ENCODE measurements at places on chromosomes 4 and X.

- peak; percentile 14 for DNase-seq
These were observed 112.6 kb upstream of the TBL1X start for GRCh38 chrX:9352243-9352642.

GRCh38 chr4:98754736-98755135, 96.3 kb upstream of the TSPAN5 start:
- DNase-seq, result no peak

- no peak for DNase-seq
These were observed 6.1 kb downstream of the IL9R start for GRCh38 chrX:156003486-156004185.

DNA sequence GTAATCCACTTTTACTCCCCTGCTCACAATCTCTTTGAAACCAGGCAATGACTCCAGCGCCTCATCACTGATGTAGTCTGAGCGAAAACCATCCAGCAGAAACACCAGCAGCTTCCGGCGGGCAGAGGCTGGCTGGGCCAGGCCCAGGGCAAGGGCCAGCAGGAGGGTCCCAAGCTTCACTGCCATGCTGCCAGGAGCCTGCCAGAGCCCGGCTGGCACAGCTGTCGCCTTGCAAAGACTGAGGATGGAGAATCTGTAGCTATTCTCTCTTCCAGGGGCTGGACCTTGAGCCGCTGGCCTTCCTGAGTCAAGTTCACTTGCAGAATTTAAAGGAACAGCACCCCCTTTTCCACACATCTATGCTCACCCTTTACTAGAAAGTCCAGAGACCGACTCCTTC, at the start of gene ENPP6:
Gene ENPP6, minus strand, starts transcription at position 240 of the 400 bp plus-strand sequence. Its CDS starts 54 bp downstream, at position 186.
- DNase-seq, result no peak

DNA sequence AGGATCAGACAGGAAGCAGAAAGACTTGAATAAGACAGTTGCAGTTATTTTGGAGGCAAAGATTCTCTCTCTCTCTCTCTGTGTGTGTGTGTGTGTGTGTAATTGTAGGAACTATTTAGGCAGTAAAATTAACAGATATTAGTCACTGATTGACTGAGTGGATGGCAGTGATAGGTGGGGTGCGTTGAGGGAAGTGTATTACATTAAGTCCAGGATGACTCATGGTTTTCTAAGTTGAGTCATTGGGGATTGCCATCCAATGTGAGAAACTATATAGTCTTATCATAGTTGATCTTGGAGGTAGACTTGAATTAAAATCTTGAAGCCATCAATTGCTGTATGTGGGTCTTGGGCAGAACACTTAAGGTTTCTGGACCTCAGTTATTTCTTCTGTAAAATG, 75.4 kb downstream of the AR start:
- DNase-seq, result no peak

GRCh38 chr4:123386609-123387008, 10.0 kb upstream of the SPRY1 start:
- no peak for DNase-seq

DNA sequence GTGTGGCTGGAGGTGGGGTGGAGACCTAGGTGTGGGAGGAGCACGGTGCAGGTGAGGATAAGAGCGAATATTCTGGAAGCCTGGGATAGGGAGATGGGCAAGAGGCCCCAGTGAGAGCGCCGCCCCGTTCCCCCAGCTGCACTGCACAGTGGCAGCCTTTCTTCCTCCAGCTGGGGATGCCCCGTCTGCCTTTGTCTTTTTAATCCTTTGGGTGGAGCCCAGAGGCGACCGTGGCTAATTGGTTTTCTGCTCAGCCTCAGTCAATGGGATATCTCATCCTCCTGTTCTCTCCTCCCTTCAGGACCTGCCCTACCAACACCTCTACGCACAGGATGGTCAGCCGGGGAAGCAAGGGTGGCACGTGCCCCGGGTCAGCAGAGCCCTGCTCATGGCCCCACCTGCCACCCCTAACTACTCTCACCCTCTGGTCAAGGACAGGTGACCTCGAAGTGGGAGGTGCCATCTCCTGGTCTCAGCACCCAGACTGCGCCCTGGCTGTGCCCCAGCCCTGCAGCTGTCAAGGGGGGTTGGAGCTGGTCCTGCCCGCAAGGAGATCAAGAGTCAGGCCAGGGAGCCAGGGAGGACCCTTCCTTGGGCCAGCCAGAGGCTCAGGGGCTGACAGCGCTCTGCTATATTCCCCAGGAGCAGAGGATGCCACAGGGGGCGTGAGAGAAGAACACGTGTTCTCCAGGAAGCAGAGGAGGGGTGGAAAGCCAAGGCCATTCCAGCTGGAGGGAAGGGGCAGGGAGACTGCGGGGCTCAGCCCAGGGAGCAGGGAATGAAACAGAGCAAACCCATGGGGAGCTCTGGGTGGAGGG, 64.0 kb downstream of the ADRA2C start:
- no peak for DNase-seq

GRCh38 chrX:16603822-16604221, 46.1 kb upstream of the S100G start:
- DNase-seq, result no peak

DNA sequence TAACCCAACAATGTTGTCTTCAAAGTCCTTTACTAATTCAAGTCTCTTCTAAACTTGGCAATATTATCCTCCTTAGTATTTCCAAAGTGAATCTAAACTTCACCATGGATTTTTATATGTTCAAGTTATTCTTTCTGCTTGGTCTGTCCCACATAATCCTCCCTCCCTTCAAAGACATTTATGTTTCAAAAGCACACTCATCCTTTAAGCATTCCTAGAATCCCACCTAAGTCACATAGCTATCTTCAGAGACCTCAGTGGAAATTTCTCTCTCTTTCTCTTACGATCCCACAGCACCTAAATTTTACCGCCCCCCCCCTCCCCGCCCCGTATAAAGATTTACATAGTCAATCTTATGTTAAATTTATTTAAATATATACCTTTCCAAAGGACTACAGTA, 314.9 kb upstream of the GRIA3 start:
- DNase-seq, result no peak

DNA sequence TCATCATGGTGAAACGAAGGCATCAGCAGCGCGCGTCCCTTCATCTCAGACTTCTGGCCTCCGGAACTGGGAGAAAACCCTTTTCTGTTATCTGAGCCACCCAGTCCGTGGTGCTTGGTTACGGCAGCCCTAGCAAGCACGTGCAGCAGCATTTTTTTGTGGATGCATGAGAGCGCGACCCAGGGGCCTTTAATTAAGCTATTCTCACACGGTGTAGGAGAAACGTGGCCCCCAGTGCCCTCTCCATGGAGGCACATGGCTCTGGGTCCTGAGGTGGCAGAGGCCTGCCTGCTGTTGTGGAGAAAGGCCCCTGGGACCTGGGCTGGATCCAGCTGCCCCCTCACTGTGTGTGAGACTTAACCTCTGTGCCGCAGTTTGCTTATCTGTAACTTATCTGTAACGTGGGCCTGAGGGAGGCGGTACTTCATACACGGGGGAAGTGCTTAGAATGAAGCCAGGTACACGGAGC, 9.5 kb downstream of the CLCN4 start:
- DNase-seq, result no peak

DNA sequence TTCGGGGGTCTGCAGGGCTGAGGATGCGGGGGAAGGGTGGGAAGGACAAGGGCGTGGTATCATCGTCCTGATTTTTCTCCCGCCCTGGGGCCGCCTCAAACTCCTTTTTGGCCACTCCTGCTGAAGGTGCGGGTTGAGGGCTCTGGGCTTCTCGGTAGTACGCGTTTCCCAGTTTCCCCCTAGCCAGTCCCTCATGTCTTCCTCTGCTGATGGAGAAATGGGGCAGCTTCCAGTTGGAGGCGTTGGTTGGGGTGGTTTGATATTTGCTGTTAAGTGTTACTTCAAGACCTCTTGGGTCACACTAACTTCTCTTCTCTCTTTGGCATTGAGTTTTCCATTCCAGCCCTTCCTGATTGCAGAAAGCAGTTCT, 482 bp downstream of the GSTCD start:
- no peak for DNase-seq

DNA sequence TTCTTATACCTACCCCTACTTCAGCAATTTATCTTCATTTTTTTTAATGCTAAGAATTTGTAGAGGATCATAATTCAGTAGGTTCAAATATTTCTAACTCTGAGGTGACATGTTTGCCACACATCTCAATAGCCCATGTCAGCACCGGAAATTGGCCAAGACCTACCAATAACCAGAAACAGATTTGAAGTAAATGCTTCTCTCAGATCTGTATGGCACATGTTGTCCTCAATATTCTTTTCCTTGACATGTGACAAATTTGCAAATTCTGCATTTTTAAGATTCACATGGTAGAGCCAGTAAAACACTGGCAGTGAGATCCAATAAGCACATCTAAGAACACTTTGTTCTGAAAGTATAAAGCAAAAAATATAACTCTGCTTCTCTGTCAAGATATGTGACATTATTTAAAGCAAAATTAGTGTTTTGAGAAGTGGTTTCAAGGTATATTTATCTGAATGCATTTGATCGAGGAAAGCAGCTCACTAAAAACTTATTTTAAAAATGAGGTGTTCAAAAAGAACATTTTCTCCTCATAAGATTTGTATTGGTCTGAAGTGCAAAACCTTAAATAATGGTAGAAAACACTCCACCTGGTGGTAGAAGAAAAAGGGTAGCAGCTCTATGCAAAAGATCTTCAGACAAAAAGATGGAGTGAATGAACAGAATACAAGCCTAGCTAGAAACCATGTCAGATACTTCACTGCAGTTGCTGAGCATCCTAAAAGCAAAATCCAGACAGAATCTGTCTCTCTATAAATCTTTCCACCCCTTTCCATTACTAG, 513.8 kb upstream of the FAM241A start:
- DNase-seq, result no peak

DNA sequence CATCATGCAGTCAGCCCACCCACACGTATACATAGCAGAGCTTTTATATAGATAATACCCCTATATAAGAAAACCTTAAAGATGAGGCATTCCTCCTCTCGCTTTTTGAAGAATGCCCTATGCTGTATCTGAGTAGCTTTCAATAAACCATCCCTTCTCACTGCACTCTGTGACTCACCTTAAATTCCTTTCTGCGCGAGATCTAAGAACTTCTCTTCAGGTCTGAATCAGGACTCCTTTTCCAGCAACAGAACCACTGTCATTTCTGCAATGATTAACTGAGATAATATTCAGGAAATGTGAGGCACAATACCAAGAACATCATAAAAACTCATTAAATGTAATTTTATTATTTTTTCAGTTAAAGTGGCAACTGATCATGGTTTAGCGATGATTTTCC, 76.4 kb upstream of the DCLK2 start:
- no peak for DNase-seq

DNA sequence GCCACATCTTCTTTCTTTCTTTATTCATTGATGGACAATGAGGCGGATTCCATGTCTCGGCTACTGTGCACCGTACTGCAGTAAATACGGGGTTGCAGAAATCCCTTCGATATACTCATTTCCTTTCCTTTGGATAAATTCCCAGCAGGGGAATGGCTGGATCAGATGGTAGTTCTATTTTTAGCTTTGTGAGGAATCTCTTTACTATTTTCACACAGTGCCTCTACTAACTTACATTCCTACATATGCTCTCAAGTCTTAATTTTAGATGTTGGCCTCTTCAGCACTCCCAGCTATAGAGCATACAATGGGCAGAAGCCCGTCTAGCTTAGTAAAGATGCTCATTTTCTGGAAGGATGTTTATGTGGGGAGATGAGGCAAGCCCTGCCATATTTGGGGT, 317.4 kb downstream of the ASMT start:
- no peak for DNase-seq

DNA sequence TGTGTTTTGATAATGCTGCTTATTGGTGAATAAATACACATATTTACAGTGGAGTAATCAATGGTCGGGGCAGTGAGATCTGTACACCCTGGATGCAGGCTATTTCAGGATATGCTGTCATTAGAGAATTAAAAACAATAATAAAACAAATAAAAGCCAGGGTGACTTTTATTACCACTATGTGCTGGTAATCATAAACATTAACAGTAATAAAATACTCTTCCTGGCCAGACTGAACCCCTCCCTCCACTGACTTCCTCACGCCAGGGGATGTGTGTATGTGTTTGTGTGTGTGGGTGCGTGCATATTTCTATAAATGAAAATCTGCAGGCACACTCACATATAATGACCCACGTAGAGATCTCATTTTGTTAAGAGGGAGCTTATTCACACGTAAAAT, 98.0 kb upstream of the MAP9 start:
- DNase-seq, result no peak

DNA sequence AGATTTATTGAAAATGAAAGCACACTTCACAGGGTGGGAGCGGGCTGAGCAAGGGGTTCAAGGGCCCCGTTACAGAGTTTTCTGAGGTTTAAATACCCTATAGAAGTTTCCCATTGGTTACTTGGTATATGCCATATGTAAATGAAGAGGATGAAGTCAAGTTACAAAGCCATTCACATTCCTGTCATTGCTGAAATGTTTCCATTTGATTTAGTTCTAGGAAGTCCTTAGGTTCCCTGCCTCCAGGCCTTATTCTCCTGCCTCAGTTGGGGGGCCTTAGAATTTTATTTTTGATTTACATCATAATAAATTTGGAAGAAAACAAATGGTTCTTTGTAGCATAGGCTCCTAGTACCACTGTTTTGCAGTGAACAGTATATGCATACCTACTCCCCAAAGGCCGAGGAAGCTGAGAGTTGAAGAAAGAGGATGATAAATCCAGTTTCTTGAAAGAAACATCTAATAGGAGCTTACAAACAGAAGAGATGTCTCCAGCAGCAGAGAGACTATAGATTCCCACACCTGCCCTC, 31.8 kb downstream of the SERTM2 start:
- DNase-seq, result no peak

DNA sequence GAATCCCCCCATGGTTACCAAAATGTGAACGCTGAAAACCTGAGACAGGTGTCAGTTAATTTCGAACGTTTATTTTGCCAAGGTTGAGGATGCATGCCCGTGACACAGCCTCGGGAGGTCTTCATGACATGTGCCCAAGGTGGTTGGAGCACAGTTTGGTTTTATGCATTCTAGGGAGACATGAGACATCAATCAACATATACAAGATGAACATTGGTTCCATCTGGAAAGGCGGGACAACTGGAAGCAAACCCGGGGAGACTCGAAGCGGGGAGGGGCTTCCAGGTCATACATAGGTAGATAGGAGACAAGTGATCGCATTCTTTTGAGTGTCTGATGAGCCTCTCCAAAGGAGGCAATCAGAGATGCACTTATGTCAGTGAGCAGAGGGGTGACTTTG, 11.0 kb upstream of the SH3BP2 start:
- no peak for DNase-seq

- no peak for DNase-seq
These were observed 1397.5 kb downstream of the PCDH7 start for GRCh38 chr4:32117693-32118092.
